ENCODE measurements at places on chromosomes 5 and 9. TPM values are rescaled to one million over a fixed set of nuclear protein-coding genes. Genes with fewer than 3 reads are reported as not detected.

The PTGES gene
- 30.0 TPM for total RNA-seq

The SYNPO gene
- total RNA-seq = 0.59 TPM

The PGM5 gene
- 44.2 TPM for total RNA-seq

The RPP25L gene
- total RNA-seq = 20.6 TPM

The CRHBP gene
- 0.82 TPM for total RNA-seq

The NIPAL4 gene
- total RNA-seq = not detected

The PLAC8L1 gene
- not detected for total RNA-seq

The PCDHA9 gene
- under 0.01 TPM for total RNA-seq

The SAXO1 gene
- 0.08 TPM for total RNA-seq

The SLC25A2 gene
- total RNA-seq = 0.23 TPM

The NR2F1 gene
- 14.7 TPM for total RNA-seq

The LPAR1 gene
- 105 TPM for total RNA-seq

The AGXT2 gene
- total RNA-seq = not detected

The DMRT2 gene
- total RNA-seq = 0.45 TPM

The N4BP3 gene
- 0.35 TPM for total RNA-seq

The CAMK2A gene
- 0.35 TPM for total RNA-seq

The LCN15 gene
- not detected for total RNA-seq

The CAPSL gene
- total RNA-seq = not detected

The NPR3 gene
- 35.7 TPM for total RNA-seq
